Gastroesophageal sphincter (tissue), 4 donors: ENCODE measurements at places on chromosomes 7 and 10. TPM values are rescaled to one million over a fixed set of nuclear protein-coding genes. Genes with fewer than 3 reads are reported as not detected.

- ATAC-seq = no peak
Observed at GRCh38 chr7:82234457-82235049, 209.0 kb downstream of the CACNA2D1 start.

DNA sequence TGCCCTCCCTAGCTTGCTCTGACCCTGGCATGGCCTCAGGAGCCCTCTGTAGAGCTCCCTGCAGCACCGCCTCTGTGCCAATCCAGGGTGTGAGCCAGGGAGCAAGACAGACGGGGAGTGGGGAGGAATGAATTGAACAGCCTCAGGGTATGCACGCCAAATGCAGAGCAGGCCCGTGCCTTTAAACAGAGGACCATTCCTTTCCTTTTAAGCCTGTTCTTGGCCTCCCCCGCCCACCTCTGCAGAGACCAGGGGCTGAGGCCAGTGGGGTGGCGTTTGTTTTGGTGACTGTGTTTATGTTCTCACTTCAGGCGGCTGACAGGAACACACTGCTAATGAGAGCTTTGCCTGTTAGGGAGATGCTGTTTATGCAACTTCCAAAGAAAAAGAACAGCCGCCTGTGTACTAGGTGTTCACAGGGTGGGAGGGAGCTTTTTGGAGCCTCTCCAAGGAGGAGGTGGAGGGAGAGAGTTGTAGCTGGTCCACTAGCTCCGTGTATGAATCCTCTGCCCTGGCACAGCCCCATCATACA is 528.1 kb upstream of the DPP6 start:
- ATAC-seq = peak; percentile 78

DNA sequence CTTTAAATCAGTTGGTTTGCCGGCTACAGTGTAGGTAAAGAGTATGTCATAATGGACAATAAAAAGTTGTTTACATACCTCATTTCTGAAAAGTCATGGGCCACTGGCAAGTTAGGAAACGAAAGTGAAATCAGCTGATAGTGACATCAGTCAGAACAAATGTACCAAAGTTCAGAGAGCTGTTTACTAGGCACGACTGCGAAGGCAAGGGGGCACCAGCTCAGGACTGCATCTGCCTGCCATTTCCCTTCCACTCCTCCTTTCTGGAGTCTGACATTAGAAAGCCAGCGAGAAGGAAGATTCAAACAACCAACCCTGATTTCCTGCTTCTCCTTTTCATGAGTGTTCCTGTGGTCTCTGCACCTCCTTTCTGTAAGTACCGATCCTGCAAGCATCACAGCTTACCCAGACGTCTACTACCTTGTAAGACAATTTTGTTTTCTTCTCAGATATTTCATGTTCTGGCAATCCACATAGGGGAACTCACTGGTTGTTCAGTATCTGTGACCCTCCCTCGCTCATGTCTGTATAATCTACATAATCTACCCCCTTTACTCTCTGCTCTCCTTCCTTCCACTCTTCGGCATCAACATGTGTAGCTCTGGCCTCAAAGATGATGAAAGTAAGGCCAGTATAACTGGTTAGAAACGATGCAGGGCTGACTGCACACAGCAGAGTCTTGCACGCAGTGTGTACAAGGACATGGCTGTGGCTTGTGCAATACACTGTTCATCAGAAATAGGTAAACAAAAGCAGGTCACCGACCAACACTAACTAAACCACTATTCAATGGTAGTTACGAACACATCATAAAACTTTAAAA is at the start of gene TMEM140:
Gene TMEM140, plus strand, starts transcription at position 174 of the 823 bp plus-strand sequence. CDS start 16,370 bp downstream, outside the sequence.
- ATAC-seq = peak; percentile 77

GRCh38 chr10:16799621-16800020 is 17.6 kb downstream of the RSU1 start:
- ATAC-seq = no peak

GRCh38 chr7:36607721-36608095 is 116.6 kb downstream of the AOAH start:
- ATAC-seq = no peak

DNA sequence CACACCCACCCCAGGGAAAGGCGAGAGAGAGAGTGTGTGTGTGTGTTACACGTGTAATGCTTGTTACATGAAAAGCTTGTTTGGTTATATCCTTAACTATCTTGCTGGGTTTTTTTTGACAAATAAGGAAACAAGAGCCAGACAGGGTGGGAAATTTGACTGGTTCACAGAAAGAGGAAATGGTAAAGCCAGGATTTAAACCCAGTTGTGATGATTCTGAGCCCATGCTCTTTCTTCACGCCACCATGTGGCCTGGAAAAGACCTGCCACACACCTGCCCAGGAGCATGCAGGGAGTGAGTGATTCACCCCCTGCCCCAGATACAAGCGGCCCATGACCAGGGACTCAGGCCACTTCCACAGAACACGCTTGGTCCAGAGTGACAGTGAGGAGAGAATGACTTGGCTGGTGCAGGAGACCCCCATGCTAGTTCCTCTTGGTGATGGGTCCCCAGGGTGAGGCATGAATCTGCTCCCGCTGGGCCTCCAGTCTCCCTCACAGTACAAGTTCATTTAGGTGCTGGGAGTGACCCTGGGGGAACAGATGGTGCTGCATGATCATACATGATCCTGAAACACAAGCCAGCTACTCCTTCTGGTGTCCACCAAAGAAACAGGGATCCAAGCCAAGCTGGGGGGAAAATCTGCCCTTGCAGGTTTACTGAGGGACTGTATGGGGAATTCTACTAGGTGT is 21.0 kb upstream of the EIF5AL1 start:
- no peak for ATAC-seq

DNA sequence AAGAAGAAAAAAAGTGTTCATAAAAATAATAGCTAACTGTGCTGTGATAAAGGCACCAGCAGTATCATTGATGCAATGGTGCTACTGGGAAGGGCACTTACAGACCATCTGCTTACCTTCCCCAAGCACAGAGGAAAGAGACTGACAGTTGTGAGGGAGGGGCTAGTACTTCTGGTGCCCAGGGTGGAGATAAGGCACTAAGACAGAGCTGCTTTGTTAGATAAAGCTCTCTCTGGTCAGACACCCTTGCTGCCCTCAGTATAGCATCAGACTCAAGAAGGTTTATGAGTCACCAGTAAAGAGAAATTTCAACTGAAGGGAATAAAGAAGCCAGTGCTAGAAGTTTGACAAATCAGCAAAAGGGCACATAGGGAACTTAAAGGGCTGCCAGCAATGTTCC is 325.6 kb downstream of the HPSE2 start:
- ATAC-seq = no peak

DNA sequence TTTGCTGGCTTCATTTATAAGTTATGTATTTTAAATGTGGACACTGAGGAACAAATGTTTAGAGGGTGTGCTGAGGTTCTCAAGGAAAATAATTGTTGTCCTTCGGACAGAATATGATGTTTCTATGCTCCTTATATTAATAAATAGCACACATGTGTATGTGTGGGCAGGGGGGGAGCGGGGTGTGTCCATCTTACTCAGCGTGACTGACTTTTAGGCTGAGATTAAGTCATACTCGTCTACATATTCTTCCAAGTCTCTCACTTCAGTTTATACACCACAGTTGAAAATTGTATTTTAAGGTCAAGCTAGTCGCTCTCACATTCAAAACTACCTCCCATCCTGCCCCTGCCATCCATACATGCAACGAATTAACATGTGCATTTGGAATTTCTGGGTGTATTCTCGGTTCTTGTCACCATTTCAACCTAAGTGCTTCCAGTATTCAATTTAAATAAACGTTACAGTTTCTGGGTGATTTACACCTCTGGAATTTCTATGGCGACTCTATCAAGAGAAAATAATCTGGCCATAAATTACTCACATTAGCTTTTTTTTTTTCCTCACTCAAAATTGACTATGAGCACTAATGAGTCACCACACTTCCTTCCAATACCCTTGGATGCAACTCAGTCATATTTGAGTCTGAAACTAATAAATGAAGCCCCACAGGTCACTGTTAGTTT is 3.3 kb downstream of the PCDH15 start:
- ATAC-seq = no peak

DNA sequence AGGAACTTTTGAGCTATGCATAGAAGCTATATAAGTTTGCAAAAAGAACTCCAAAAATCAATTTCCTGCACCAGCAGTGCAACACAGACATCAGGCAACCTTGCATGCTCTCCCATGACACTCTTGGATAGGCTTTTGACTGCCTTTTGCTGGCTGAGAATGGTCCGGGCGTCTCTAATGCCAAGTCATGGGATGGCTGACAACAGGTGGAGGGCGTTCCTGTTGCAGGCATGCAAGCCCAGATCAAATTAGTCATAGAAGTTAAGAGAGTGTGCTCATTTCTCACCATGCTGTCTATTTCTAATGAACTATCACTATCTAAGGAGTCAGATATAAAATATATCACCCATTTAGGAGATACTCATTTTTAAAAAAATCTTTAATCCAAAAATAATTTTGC is 8.4 kb downstream of the PLCE1 start:
- ATAC-seq = no peak

GRCh38 chr7:148325208-148325607 is 265.4 kb upstream of the C7orf33 start:
- no peak for ATAC-seq

- ATAC-seq = no peak
Observed at GRCh38 chr10:14253079-14253478, 77.6 kb downstream of the FRMD4A start.

DNA sequence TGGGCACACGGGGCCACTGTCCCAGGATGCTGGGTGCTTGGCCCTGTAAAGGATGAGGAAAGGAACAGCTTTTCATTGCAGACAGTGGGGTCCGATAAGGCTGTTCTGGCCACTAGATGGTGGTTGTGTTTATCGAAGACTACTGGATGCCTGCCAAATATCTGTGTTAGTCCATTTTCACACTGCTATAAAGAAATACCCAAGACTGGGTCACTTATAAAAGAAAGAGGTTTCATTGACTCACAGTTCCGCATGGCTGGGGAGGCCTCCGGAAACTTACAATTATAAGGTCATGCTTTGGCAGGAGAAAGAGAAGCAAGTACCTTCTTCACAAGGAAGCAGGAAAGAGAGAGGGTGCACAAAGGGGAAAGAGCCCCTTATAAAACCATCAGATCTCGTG is 32.2 kb upstream of the GARS1 start:
- no peak for ATAC-seq

DNA sequence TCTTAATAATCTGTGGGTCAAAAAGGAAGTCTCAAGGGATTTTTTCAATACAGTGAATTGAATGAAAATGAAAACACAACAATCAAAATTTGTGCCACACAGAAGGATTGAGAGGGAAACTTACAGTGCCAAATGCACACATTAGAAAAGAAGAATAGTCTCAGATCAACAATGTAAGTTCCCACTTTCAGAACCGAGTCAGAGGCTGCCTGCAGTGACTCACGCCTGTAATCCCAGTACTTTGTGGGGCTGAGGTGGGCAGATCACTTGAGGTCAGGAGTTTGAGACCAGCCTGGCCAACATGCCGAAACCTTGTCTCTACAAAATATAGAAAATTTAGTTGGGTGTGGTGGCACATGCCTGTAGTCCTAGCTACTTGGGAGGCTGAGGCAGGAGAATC is 12.5 kb upstream of the KEL start:
- no peak for ATAC-seq

DNA sequence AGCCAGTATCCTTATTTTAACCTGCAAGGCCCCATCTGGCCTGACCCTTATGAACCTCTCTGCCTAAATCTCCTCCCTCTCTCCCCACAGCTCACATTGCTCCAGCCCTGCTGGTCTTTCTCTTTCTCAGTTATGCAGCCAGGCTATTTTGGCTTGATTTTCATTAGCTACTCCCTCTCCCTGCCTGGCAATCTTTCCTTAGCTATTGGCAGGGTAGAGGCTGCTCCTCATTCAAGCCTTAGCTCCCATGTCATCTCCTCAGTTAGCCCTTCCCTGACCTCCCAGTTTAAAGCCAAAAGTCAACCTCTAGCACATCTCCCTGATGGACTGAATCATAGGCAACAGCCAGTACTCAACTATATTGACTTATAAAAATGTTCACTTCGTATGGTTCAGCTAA is 214.4 kb upstream of the CELF2 start:
- ATAC-seq = peak; percentile 77

- ATAC-seq = no peak
Observed at GRCh38 chr7:108327353-108327752, 128.9 kb downstream of the NRCAM start.

- ATAC-seq = peak; percentile 72
Observed at GRCh38 chr10:48306870-48307710, 613 bp downstream of the MAPK8 start.

- ATAC-seq = peak; percentile 61
Observed at GRCh38 chr7:40899151-40899550, 764.3 kb downstream of the SUGCT start.

Gene VGF
- total RNA-seq = not detected

Gene HYAL4
- total RNA-seq = not detected

Gene CYP2E1
- total RNA-seq = 1.2 TPM

Gene CDK14
- 17.4 TPM for total RNA-seq

Gene PIP
- 6.8 TPM for total RNA-seq

Gene CPA5
- not detected for total RNA-seq
